Gastroesophageal sphincter (tissue), 4 donors: ENCODE measurements at places on chromosomes 16 and 17.

GRCh38 chr17:5702951-5703510 is 118.7 kb upstream of the NLRP1 start:
- ATAC-seq, result no peak

- peak; percentile 39 for ATAC-seq
These were observed 7.7 kb downstream of the MIEF2 start for GRCh38 chr17:18267927-18268711.

DNA sequence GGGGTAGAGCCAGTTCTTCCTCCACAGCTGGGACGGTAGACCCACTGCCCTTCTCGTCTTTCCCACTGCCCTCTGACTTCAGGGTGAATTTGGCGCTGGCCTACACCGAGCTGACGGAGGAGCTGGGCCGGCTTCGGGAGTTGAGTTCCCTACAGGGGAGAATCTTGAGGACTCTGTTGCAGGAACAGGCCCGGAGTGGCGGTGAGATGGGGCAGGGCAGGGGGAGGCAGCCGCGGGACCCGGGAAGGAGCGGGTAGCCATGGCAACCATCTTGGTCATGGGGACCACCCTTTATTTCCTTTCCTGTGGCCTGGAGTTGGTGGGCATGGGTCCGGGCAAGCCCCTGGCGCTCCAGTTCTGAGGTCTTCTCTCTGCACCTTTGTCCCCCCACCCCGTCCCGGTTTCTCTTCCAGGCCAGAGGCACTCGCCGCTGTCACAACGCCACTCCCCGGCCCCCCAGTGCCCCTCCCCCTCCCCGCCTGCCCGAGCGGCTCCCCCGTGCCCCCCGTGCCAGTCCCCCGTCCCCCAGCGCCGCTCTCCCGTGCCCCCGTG is 14.4 kb downstream of the TBKBP1 start:
- ATAC-seq, result no peak

- no peak for ATAC-seq
These were observed 28.7 kb upstream of the FASN start for GRCh38 chr17:82126556-82127314.

DNA sequence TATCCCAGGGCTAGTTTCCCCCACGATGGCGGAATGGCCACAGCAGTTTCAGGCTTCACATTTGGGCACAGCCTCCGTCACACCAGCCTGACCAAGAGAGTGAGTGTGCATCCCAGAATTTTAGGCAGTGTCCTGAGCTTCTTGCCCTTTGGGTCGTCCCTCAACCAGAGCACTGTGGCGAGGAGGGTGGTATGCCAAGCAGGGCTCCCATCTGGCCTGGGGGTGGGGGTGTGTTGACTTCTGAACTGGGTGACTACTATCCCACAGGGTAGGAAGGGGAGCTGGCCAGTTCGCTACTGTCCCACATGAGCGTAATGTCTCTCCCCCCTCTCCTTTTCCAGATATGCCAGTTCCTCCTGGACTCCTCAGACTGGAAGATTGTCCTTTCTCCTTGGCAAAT is 16.1 kb downstream of the USP10 start:
- no peak for ATAC-seq

- ATAC-seq, result no peak
These were observed 2.1 kb downstream of the SCARF1 start for GRCh38 chr17:1643293-1643998.

DNA sequence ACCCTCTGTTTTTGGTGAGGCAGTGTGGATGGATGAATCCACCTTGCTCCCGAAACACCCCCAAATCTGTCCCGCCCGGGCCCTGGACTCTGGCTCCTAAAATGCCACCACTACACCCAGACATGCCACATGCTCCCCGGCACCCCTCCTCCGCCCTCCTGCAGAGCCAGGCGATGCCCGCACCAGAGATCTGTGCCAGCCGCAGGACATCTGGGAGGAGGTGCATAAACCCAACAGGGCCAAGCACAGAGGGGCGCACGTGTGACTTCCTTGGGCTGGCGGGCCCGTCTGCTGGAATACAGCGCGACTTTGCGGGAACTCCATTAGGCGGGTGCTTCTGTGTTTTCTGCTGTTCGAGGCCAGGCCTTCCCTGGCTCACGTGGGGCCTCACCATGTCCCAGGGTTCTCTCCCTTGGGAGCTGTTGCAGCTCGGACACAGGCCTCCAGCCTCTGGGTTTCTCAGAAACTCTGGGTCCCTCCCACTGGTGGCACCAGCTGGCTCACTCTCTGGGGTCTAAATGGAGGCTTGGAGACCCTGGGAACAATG is 14.1 kb upstream of the ACSF3 start:
- ATAC-seq, result no peak

GRCh38 chr17:65418622-65419021 is 142.8 kb downstream of the AXIN2 start:
- no peak for ATAC-seq

DNA sequence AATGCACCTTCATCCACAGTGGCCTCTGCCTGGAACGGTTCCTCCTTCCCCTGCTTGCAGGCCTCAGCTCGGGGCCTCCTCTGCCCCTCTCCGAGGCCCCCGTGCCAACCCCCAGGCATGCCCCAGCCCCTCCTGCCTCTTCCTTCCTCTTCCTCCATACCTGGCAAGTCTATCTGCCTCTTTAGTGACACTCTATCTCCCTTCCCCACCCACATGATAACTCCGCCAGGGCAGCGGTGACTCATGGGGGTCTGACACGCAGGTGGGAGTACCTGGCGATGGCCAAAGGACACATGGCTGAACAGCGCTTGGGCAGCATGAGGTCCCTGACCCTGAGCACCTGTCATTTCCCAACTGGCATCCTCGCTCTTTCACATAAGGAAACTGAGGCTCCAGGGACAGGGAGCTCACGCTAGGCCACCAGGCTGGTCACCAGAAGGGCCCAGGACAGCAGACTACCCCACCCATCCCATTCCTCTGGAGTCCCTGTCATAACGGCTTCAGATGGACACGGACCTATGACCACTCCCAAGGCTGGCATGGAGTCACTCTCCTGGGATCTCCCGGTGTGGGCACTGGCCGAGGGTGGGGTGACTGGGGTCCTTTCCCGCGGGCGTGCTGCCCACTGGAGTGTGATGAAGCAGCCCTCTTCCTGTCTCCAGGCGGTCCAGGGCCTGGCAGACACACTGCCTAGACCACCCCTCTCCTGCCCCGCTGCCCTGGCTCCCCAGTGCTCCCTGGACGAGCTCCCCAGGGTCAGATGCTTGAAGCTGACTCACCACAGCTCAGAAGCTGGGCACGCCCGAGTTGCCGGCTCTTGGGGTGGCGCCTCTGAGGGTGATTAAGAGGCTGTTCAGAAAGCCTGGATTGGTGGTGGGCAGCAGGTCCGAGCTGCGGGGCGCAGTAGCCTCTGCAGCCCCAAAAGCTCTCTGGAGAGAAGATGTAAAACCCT is 100.6 kb downstream of the ENGASE start:
- ATAC-seq, result no peak

GRCh38 chr16:68866933-68867332 is 23.6 kb downstream of the TANGO6 start:
- ATAC-seq, result no peak
